DMS53 (cell line): ENCODE measurements at places on chromosomes 4 and X.

- DNase-seq: no peak
Observed at GRCh38 chr4:150906987-150907633, 108.0 kb downstream of the LRBA start.

GRCh38 chrX:13638826-13639225, 14.1 kb upstream of the TCEANC start:
- DNase-seq: no peak

DNA sequence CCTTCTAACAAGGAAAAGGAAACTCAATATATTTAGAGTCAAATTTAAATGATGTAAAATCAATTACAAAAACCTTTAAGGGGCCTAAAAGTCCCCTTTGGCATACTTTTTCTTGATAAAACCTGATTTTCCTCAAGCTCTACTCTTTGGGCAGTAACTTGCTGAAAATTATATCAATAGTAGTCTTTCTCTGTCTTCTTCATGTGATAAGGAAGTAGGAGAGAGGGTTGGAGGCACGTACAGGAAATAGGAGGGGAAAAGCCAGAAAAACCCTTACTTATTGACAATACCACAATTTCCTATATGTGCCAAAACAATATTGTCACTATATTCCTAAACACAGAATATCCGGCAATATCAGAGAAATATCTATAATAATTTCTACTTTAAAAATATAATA, 9.6 kb downstream of the RHOH start:
- no peak for DNase-seq

- DNase-seq: no peak
Observed at GRCh38 chr4:56134266-56134665, 185.5 kb downstream of the CEP135 start.

DNA sequence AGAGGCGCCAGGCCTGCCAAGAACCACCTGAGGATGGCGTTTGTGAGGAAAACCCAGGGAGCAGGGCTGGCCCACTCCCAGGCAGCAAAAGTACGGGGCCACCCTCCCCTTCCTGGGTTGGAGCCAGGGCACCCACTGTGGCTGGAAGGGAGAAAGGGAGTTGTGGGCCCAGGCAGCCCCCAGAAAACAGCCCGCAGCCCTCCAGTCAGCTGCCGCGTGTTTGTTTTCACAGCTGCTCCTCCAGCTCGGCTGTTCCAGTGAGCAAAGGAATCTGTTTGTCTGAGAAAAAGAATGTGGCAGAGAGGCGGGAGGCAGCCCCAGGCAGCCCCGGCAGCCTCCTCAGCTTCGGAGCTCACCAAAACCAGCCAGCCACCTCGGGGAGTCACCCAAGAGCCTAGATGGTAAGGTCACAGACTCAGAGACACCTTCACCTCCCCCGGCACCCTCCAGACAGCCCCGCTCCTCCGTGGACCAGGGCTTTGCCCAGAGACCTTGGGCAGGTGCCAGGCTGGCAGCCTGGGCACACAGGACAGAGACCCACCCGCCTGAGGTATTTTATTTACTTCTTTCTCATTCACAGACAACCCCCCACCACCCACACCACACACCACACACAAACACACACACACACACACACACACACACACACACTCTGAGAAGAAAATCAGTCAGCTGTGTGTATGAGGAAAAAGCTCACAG, 338.1 kb downstream of the BCOR start:
- DNase-seq: peak; percentile 65

DNA sequence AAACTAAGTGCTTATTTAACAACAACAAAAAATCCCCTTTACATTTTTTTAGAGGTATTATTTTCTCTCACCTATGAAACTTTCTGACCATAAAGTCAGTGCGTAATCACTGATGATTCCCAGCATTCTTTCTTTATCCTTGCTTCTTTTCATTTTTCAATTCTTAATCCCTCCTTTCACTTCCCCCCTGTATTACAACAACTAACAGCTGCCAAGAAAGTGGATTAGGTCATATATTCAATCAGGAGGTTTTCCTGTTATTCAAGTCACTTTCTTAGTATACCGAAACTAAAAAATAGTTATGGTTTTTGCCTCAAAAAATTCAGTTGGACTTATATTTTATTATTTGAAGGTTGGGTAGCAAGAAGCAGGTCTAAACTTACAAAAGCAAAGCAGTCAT, 2.1 kb upstream of the STAP1 start:
- DNase-seq: no peak

DNA sequence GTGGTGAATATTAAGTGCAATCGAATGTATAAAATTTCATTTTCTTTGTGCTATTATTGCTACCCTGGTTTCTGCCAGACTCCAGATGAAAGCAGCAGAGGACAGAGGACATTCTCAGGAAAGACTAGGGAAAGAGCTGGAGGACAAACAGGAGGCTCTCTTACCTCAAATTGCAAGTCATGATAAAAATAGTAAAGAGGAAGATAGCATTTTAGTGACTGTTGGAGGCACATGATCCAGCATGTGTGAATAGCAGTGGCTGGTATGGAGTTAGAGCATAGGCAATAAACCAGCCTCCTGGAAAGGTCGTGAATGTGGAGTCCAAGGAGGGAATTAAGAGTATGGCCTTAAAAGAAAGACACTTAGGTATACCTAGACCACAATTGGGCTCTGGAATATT, 1040.0 kb downstream of the STPG2 start:
- no peak for DNase-seq

DNA sequence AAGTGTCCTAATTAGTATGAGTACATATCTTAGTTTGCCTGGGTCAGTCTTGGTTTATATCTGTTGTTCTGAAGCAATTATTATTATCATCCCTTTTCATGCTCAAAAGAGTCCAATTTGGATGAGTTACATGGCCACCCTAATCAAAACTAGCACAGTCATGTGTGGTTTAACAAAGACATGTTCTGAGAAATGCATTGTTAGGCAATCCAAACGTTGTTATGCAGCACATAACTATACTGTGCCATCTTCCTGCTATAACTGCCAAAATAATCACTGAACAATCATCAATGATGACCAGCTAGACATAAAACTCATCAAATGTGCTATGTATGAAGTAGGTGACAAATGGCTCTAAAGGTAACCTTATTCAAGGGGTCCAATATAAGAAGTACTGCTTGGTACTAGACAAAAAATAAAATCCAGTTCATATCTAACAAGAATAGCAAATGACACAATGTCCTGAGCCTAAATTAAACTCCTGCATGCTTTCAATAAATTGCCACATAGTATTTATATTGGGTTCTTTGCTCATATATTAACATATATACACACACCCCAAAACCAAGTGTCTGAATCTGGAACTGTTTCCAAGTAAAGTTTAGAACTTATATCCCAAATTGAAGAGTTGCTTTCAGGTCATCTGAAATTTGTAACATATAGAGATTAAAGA, 41.9 kb downstream of the CNOT6L start:
- no peak for DNase-seq
